ENCODE measurements at places on chromosomes 1 and 21.

- DNase-seq = no peak
These were observed 43.0 kb upstream of the RAB3GAP2 start for GRCh38 chr1:220315070-220315839.

GRCh38 chr21:29299046-29299915 is 559 bp downstream of the BACH1 start:
- DNase-seq = no peak

GRCh38 chr1:27342391-27342777 is 562 bp downstream of the SYTL1 start:
- no peak for DNase-seq

DNA sequence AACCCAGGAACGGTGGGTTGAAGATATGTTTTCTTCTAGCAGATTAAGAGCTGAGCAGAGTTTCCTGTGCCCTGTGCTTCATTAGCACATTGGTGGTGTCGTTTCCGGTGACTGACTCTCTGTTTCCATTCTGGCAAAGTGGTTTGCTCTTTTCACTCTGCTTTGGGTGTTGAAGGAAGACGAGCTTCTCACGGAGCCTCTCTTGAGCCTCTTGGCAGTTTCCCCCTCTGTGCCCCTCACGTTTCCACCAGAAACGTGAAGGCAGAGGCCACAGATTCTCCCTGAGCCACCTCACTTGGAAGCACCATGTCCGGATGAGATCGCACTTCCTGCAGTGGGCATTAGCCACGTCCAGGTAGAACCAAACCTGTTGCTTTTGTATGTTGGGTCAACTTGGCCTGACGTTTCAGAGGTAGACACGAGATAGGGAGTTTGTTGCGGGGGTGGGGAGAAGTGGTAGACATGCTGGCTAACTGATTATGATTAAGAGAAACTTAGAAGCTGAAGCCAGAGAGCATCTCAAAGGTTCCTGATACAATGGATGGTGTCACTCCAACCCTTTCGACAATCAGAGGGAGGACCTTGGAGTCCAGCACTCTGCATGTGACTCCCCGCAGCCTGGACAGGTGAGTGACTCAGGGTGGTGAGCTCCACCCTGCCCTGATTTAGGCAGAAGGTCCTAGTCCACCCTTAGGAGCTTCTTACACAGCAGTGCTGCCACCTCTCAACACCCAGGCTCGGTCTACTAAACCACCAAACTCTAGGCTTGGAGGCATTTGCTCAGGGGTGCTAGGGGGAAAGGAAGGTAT is at the start of gene LAX1:
Gene LAX1 (plus strand): TSS at position 155 of the 809 bp plus-strand sequence. CDS start 383 bp downstream, at position 538.
- DNase-seq = peak; percentile 76

DNA sequence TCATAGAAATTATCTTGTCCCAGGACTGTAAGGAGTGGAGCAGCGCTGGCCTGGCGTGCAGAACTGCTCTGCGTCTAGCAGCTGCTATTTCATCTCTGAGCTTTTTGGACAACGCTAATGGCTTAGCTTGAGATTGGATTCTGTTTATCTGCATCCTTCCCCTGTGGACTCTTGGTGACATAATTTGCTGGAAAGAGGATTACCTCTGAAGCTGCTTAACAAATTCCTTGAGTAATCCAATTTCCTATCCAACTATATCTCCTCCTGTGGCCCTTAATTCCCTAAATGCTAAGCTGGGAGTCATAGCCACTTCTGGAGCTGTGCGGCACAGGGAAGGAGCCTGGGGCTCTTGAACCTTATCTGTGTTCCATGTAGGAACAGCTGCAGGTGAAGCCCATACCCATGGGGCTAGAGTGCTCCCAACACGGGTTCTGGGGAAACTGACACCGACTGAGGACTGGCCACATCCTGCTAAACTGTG is 43.2 kb downstream of the IL6R start:
- no peak for DNase-seq

DNA sequence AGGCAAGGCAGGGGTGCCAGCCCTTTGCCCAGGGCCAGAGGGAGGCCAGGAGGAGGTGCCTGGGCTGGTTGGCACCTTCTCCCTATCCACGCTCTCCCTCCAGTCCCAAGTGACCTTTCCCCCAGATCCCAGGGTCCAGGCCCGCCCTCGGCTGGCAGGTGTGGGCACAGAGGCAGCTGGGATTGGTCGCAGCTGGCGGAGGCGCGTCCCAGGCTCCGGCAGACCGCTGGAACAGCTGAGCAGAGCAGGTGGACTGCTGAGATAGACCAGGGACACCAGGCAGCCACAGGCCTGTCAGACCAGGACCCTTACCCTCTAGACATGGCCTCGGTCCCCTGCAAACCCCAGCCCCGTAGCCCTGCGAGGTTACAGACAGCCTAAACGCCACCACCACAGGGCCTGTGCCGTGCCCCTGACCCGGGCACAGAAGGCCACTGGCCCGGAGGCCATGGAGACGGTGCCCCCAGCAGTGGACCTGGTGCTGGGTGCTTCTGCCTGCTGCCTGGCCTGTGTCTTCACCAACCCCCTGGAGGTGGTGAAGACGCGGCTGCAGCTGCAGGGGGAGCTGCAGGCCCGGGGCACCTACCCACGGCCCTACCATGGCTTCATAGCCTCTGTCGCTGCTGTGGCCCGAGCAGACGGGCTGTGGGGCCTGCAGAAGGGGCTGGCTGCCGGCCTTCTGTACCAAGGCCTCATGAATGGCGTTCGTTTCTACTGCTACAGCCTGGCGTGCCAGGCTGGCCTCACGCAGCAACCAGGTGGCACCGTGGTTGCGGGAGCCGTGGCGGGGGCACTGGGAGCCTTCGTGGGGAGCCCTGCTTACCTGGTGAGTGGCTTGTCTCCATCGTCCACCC is at the start of gene SLC25A34:
Gene SLC25A34 (plus strand): TSS at position 221 of the 854 bp plus-strand sequence. CDS start 228 bp downstream, at position 449.
- DNase-seq = no peak

GRCh38 chr1:41662765-41663437 is 178.4 kb upstream of the EDN2 start:
- no peak for DNase-seq

- DNase-seq = no peak
These were observed 36.5 kb upstream of the USH2A start for GRCh38 chr1:216459651-216460207.

DNA sequence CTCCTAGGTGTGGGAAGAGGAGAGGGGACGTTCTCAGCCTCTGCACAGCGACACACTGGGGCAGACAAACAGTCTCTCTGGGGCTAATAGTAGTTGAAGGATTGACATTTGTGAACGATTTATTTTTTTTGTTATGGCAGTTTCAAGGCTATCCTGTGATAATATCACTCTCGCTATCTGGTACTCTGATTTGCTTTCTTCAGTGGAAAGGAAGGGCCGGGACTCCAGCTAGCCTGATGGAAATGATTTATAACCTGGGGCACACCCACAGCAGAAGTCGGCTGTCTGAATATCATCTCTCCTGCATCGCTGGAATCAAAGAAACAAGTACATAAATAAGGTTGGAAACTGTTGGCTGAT is 122.7 kb downstream of the KCNN3 start:
- DNase-seq = no peak

Data from GM19239 (cell line).